ENCODE measurements at places on chromosomes 2 and 18.

DNA sequence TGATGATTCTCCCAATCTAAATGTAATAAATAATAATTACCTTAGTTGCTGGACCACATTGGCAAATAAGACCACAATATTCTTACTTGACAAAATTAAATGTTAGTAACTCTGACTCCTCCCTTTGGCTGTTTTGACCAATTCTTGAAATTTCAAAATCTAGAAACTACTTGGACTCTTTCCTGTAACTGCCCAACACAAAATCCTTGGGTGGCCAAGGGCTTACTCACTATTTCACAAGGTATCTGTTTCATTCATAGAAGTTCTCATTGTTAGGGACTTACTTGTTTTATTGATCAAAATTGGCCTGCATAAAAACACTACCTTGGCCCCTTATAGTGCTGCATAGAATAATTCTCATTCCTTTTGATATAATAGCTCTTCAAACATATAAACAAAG, 19.4 kb downstream of the CDH20 start:
- DNase-seq: no peak

GRCh38 chr2:102837626-102838198, 75.9 kb downstream of the TMEM182 start:
- no peak for DNase-seq

- no peak for DNase-seq
Observed at GRCh38 chr18:12254820-12255511, 805 bp downstream of the CIDEA start.

- no peak for DNase-seq
Observed at GRCh38 chr18:8706791-8707555, 1.6 kb downstream of the MTCL1 start.

DNA sequence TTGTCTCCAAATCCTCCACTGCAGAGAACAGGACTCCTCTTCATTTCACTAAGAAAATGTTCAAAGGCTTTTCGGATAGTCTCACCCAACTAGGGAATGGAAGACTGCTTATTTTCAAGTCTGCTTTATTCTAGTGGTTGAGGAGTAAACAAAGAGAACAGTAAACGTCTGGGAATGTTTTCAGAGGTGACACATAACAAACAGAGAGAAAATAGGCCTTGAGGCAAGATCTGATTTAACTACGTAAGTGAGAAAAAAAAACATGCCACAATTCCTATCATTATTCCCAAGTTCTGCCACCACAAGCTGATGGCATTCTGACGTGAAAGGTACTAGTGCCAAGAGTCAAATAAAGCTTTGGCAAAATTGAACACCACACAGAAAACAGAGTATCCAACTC, 16.7 kb upstream of the WIPF1 start:
- no peak for DNase-seq

GRCh38 chr2:150994076-150994475, 267.6 kb downstream of the RBM43 start:
- no peak for DNase-seq

DNA sequence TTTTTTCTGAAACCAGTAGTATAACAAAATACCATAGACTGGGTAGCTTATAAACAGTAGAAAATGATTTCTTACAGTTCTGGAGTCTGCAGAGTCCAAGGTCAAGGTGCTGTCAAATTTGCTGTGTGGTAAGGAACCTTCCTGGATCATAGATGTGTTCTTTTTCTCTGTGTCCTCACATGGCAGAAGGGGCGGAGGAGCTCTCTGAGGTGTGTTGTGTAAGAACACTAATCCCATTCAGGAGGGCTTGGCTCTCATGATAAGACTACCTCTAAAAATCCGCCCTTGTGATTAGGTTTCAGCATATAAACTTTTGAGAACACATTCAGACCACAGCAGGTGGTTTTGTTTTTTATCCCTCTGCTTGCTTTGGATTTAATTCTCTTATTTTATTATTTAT, 25.7 kb downstream of the ANKRD62 start:
- no peak for DNase-seq

DNA sequence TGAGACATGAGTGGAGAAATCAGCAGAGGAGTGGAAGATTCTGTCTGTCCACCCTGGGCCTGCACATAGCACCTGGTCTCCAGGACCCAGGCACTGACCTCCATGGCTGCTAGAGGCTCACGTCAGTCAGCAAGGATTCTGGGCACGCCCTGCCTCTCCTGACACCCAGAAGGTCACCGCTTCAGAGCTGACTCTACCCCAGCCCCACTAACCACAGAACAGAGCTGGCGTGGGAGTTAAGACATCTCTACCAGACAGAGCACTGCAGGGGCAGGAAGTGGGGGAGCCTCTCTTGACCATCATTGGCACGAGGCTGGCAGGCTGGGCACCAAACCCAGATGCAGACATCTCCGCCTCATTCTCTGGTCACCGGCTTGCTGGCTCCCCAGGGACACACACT, 3.0 kb downstream of the ADCY3 start:
- DNase-seq: no peak

DNA sequence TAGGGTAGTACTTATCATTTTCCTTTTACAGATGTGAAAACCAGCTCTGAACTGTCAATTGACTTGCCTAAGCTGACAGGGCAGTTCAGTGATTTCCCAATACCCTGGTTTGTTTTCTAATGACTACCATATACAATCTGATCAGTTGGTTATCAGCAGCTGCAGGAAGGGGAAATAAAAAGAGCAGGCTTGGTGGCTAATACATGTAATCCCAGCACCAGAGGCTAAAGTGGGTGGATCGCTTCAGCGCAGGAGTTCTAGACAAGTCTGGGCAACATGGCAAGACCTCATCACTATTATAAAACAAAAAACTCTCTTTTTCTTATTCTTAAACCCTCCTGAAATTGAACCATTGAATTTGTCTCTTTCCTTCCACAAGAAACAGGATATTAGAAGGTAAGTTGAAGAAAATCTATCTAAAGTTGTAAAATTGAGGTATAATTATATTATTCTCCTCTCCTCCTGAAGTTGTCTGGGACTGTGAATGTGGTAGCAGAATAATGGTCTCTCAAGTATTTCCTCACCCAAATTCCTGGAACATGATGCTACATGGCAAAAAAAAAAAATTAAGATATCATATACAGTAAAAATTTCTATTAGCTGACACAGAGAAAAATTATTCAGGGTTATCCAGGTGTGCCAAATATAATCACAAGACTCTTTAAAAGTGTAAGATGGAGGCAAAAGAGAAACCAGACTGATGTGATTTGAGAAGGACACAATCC, 1441.6 kb downstream of the SUCLG1 start:
- DNase-seq: no peak

DNA sequence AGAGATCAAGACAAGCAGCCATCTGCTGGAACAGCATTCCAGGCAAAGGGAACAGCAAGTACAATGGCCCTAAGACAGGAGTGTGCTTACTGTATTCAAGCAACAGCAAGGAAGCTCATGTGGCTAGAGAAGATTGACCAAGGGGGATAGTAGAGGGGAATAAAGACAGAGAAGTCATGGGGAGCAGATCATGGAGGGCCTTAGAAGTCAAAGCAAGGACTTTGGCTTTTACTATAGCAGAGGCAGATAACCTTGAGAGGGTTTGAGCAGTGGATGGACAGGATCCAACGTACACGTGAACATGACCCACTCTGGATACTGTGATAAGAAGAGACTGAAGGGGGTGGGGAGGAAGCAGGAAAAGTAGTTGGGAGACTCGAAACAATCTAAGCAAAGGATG, 26.9 kb downstream of the SP5 start:
- no peak for DNase-seq

DNA sequence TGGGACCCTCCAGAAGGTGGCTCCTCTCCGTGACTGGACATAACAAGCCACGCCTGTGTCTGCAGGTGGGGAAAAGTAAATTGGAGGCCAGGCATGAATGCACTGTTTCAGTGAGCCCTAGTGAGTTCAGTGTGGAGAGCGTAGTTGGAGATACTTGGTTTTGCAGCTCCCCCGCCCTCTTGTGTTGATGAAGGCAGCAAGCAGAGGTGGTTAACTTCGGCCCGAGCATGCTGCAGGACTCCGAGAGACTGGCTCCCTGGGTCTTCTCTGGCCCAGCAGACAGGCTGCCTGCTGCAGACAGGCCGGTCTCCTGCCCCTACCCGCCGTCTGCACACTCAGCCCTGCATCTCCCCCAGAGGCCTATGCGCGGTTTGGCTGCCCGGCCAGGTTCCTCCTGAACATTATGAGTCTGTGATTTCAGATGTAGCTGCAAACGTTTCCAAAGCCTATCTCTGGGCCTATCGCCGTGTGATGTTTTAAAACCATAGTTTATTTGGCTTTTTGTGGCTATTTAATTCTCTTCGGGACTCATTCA, 102.4 kb downstream of the LDLRAD4 start:
- no peak for DNase-seq

GRCh38 chr18:331221-331821, 63.5 kb upstream of the THOC1 start:
- DNase-seq: no peak

- DNase-seq: no peak
Observed at GRCh38 chr2:120348134-120348736, 2.3 kb downstream of the INHBB start.

DNA sequence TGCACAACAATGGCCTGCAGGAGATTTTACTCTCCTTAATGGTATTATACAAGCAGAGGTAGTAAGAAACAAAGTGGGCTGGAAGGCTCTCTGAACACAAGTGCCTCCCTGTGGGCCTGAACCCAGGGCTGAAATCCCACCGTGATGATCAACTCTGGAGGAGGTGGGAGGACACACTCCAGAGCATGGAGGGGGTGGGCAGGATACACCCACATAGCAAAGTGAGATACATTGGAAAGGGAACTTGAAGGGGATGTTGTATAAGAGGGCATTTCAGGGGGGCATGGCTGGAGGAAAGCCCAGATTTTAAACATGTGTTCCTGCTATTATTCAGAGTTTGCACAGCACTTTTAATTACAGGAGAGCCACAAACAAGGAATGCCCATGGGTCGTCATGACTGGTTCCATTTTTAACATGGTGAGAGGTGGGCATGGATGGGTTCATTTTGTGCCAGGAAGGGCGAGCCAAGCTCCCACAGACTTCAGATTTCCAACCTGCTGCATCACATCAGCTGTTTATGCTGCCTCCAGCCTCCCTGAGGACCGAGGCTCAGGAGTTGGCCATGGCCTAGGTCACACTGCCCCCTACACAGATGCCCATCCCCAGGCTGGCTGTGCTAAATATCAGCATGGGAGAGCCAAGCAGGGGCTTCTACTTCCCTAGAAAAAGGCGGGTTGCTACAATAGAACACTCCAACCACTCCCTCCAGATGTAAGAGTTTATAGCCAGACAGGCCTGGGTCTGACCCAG, 416.2 kb upstream of the ID2 start:
- DNase-seq: no peak

- DNase-seq: no peak
Observed at GRCh38 chr2:49913025-49913424, 758.7 kb upstream of the FSHR start.

DNA sequence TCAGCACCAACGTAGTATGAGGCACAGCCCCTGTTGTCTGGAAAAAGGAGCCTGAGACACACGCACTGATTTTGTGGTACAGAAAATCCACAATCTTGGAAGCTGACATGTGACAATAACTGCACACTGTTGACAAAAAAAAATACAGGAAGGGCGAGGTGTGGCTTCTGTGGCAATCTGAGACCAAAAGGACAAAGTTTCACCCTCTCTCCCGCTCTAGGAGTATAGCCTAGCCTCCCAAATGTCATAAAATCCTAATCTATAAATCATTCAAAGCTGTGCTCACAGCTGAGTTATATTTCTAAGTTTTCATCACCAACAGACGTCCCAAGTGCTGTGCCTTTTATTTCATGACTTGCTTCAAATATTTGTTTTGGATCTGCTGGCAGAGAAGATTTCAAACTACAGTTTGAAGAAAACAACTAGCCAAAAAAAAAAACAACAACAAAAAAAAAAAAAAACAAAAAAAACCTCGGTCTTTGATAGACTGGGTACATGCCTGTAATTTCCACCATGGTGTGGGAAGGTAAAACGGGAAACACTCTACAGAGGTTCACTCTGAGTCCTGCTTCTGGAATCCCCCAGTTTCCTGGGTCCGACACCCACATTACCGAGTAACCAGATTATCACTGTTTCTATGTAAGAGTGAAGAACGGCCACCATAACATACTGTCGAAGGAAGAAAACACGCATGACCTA, 61.0 kb downstream of the C2orf76 start:
- DNase-seq: no peak

DNA sequence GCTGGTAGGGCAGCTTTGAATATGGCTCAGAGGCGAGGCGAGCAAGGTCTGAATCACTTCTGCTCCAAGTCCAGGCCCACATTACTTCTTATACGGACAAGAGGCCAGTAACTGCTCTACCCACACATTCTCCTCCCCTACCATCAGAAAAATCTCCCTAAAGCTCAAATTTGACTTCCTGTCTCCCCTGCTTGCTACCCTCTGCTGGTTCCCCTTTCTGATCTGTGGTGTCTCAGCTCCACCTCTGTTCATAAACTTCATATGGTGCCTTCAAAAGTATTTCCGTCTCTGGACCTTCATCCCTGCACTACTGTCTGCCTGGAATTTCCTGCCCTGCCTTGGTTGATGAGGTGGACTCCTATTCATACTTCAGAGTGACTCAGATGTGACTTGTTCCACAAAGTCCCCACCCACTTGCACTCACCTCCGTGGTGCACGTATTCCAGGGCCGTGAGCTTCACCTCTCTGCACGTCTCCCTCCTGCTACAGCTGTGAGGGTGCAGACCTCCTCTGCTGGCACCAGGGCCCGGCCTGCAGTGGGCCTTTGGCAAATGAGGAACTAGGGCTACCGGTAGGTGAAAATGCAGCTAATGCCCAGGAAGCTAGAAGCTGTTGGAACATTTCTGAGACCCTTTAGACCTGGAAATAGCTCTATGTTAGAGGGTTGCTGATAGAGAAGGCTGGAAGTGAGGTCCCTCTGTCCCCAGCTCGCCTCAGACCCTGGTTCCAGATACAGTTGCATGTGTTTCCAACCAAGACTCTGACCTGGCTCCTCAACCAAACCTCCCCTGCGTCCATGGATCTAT, 24.6 kb upstream of the KCMF1 start:
- no peak for DNase-seq

DNA sequence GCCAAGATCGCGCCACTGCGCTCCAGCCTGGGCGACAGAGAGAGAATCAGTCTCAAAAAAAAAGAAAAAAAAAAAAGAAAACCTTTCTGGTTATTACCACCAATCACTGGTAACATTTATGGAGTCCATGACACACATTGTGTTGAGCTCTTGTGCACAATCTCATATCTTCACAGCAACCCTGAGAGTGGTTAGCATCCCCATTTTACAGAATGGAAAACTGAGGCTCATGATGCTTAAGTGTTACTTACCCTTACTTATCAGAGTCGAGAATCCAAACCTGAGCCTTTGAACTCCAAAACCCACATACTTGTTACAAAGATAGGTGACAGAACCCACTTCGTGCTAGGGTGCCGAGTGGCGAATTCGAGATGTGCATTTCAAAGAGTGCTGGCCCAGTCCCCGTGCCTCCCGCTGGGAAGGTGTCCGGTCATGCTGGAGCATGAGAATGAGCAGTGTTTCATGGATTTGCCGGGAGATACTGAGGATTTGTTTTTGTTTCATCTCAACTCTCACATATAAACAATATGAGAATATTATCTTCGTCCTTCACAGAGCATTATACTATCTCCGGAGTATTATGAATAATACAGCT, 50.9 kb downstream of the CYP27C1 start:
- no peak for DNase-seq
